Pancreas (tissue), 10 donors: ENCODE measurements at places on chromosomes 7 and 10. TPM values are rescaled to one million over a fixed set of nuclear protein-coding genes. Genes with fewer than 3 reads are reported as not detected.

GRCh38 chr7:44454348-44454747 is 36.1 kb downstream of the NUDCD3 start:
- no peak overlapping the region for H3K4me3 ChIP-seq
- H3K36me3 ChIP-seq, result no peaks in the 10 kb centered on the region
- DNase-seq, result no peak
- H3K27me3 ChIP-seq, result no peaks in the 10 kb centered on the region
- H3K4me1 ChIP-seq, result no peaks in the 10 kb centered on the region
- no peak overlapping the region for H3K27ac ChIP-seq

DNA sequence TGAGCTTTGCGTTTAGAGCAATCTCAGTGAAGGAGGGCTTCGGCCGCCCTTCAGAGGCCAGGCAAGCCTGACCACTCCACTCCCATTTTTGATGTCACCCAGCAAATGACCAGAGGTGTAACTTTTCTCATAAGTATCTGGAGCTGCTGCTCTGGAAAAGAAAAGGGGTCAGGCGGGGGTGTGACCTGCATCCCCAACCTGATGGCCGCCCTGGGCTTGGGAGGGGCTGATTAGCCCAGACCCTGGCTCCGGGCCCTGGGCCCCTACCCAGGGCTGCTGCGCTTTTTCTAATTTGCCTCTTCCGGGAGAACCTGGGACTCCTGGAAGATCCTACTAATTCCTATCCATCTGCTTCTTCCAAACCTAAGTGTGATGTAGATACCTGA is 9.6 kb upstream of the EBF3 start:
- H3K4me1 ChIP-seq, result peaks cover 5% of the 10 kb centered on the region
- no peaks in the 10 kb centered on the region for H3K36me3 ChIP-seq
- DNase-seq, result no peak
- no peak overlapping the region for H3K4me3 ChIP-seq

DNA sequence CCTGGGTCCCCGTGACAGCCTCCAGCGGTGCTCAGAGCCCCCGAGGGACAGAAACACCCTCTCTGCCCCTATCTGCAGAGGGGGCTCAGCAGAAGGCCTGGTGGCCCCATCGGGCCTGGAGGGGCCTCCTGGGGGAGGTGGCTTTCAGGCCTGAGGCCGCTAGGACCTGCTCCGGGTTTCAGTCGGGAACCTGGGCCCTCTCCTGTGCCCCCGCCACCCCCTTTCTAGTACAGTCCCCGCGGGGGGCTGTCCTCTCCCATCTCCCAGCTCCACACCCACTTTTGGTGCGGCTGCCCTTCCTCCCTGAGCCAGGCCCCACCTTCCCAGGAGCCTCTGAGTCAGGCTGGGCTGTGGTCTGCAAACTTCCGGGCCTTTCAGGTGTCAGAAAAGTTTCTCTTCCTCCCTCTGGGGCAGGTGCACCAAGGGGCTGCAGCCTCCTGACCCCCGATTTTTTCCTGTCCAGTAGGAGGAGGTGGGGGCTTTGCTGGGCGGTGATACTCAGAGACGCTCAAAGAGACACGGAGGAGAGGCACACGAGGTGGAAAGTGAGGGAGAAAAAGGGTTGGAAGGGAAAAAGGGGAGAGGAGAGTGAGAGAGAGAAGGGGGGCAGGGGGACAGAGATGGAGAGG is 692 bp downstream of the CARD11 start:
- DNase-seq, result peak; percentile 50
- H3K27me3 ChIP-seq, result no peaks in the 10 kb centered on the region
- no peaks in the 10 kb centered on the region for H3K4me1 ChIP-seq
- no peaks in the 10 kb centered on the region for H3K36me3 ChIP-seq
- peak overlapping the region; percentile 39 for H3K4me3 ChIP-seq

- no peaks in the 10 kb centered on the region for H3K36me3 ChIP-seq
- H3K27ac ChIP-seq, result no peak overlapping the region
- DNase-seq, result no peak
- no peak overlapping the region for H3K4me3 ChIP-seq
- no peaks in the 10 kb centered on the region for H3K4me1 ChIP-seq
Observed at GRCh38 chr10:499991-500390, 189.5 kb downstream of the DIP2C start.

GRCh38 chr10:133245439-133246235 is 8.0 kb downstream of the VENTX start:
- H3K36me3 ChIP-seq, result no peaks in the 10 kb centered on the region
- no peaks in the 10 kb centered on the region for H3K27me3 ChIP-seq
- no peak for DNase-seq
- no peak overlapping the region for H3K4me3 ChIP-seq
- H3K4me1 ChIP-seq, result no peaks in the 10 kb centered on the region

DNA sequence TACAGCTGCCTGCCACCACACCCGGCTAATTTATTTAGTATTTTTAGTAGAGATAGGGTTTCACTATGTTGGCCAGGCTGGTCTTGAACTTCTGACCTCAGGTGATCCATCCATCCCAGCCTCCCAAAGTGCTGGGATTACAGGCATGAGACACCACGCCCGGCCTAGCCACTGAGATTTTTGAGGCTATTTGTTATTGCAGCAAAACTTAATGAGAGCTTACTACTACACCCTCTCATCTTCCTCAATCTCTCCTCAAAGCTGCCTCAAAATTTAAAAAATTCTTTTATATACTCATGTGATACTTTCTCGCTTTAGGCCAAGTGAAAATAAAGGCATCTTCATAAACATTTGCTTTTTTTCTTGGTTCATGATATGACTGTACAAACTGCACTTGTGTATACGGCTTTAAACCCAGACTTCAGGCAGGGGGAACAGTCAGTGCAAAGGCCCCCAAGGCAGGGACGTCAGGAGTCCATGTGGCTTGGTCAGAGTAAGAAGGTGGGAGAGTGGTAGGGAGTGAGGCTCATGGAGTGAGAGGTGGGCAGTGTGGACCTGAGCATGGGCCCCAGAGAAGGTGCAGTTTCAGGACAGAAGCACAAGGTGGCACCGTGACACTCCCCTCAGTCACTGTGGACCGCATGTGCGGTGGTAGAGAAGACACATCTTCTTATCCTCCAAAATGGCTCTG is 55.5 kb downstream of the SYPL1 start:
- no peak overlapping the region for H3K4me3 ChIP-seq
- DNase-seq, result peak; percentile 71
- no peaks in the 10 kb centered on the region for H3K27me3 ChIP-seq
- H3K36me3 ChIP-seq, result no peaks in the 10 kb centered on the region
- no peaks in the 10 kb centered on the region for H3K4me1 ChIP-seq

DNA sequence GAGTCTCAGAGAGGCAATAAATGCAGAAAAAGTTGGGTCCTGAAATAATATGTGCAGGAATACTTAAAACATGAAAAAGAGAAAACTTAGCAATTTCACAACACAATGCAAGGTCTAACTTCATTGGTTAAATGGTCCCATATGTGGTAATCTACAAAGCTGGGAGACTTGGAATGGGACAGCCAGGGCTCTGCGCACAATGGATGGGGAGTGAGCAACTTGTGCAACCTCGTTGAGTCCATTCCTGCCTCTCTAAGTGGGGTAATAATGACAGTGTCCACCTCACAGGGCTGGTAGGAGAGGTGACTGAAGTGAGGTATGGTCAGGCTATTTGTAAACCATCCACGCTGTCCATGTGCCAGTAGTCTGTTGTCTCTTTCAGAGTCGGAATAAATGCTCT is 11.8 kb upstream of the EMX2 start:
- H3K4me3 ChIP-seq, result no peak overlapping the region
- peaks cover 12% of the 10 kb centered on the region for H3K4me1 ChIP-seq
- H3K27ac ChIP-seq, result no peak overlapping the region

GRCh38 chr7:48052748-48053147 is 17.4 kb downstream of the C7orf57 start:
- H3K4me1 ChIP-seq, result no peaks in the 10 kb centered on the region
- no peaks in the 10 kb centered on the region for H3K27me3 ChIP-seq
- H3K4me3 ChIP-seq, result no peak overlapping the region
- no peak overlapping the region for H3K27ac ChIP-seq
- DNase-seq, result no peak

DNA sequence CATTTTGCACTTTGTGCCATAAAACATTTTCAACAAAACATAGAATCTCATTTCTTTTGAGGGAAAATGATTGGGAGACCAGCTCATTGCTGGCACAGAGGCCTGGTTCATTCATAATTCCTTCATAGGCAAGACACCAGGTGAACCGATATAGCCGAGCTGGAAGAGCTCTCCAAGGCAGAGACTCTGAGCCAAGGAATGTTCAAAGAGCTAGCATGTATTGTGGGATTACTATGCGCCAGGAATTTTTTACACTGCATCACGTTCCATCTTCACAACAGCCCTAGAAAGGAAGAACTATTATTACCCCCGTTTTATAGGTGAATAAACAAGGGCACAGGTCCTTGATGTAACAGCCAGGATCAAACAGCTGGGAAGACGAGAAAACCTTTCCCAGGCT is 2.1 kb upstream of the IL6 start:
- no peak overlapping the region for H3K4me3 ChIP-seq
- DNase-seq, result no peak
- no peak overlapping the region for H3K27ac ChIP-seq
- no peaks in the 10 kb centered on the region for H3K36me3 ChIP-seq
- no peaks in the 10 kb centered on the region for H3K27me3 ChIP-seq
- no peaks in the 10 kb centered on the region for H3K4me1 ChIP-seq

GRCh38 chr10:75507469-75507868 is 76.0 kb downstream of the LRMDA start:
- no peak for DNase-seq
- no peak overlapping the region for H3K4me3 ChIP-seq
- H3K27me3 ChIP-seq, result no peaks in the 10 kb centered on the region
- H3K36me3 ChIP-seq, result no peaks in the 10 kb centered on the region
- peaks cover 4% of the 10 kb centered on the region for H3K4me1 ChIP-seq

DNA sequence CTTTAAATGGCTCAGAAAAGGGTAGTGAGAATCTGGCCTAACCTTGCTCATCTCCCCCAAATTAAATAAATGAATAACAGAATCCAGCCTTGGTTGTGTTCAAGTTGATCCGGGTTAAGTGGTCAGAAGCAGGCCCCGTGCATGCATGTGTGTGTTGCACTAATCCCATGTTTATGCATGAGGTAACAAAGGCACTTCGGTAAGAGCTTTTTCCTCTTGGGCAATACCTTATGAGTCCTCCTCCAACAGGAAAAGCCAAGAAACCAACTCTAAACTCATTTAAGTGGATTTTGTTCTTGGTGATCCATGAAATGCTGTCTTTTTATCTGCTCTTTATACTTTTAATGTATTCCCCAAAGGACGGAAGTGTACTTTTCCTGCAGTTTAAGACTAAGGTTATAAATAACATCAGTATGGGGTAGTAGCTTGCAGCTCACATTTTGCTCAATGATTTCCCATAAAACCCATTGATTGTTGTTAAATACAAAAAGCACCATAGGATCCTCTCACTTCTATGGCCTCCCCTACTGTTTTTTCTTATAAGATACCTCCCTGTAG is 104.9 kb upstream of the YAE1 start:
- no peak for DNase-seq
- no peaks in the 10 kb centered on the region for H3K27me3 ChIP-seq
- no peak overlapping the region for H3K27ac ChIP-seq
- no peaks in the 10 kb centered on the region for H3K36me3 ChIP-seq
- no peak overlapping the region for H3K4me3 ChIP-seq
- H3K4me1 ChIP-seq, result no peaks in the 10 kb centered on the region

The SRRM3 gene
- 1.3 TPM for total RNA-seq

The GIMAP4 gene
- total RNA-seq, result 3.1 TPM

The CHAT gene
- total RNA-seq, result not detected

The ABCB4 gene
- total RNA-seq, result 0.19 TPM

The SKIDA1 gene
- 0.97 TPM for total RNA-seq

The PKD1L1 gene
- total RNA-seq, result 0.12 TPM
